Stimulated activated CD4-positive, alpha-beta T cell treated with anti-CD3 and anti-CD28 coated beads, Interleukin-1b, Interleukin-23, amount 100 ng/mL, for 1 hour (primary cell): ENCODE measurements at places on chromosomes 2 and 18.

DNA sequence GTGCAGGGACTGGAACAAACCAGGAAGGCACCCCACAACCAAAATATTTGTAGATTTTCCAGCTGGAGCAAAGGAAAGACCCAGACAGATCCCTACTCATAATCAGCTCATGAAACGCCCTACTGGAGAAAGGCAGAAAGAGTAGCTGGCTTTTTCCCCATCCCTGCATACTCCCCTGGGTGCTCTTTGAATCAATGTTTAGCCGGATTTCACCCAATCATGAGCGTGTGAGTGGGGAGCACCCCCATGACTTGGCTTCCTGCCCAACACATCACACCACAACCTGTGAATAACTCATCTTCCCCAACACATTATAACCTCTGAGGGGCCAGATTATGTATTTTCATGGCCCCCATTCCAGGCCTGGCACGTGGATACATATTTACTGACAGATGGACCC lies 35.1 kb upstream of the SLC14A1 start:
- DNase-seq = peak; percentile 19

DNA sequence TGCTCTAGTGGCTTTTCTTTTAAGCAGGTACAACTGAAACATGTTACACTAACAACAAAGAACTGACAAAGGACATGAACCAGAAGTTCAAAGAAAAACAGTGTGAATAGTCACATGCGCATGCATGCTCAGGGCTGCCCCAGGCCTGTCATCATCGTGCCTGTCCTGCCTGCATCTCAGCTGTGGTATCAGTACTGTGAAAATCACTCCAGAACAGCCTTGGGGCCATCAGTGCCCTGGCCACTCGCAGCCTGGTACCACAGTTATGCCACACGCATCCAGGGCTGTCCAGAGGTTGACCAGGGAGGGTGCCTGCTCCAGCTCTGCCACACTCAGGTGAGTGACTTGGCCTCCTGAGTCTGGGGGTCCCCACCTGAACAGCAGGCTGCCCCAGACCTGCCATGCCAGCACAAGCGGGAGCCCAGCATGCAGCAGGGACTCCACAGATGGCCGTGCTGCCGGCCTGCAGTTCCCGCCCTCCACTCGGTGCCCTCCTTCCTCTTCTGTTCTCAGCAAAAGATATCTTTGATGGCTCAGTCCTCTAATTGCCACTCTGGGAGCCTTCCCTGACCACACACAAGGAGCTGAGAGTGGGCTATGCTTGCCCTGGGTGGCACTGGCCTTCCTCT lies 12.3 kb downstream of the LIMS2 start:
- no peak for DNase-seq

DNA sequence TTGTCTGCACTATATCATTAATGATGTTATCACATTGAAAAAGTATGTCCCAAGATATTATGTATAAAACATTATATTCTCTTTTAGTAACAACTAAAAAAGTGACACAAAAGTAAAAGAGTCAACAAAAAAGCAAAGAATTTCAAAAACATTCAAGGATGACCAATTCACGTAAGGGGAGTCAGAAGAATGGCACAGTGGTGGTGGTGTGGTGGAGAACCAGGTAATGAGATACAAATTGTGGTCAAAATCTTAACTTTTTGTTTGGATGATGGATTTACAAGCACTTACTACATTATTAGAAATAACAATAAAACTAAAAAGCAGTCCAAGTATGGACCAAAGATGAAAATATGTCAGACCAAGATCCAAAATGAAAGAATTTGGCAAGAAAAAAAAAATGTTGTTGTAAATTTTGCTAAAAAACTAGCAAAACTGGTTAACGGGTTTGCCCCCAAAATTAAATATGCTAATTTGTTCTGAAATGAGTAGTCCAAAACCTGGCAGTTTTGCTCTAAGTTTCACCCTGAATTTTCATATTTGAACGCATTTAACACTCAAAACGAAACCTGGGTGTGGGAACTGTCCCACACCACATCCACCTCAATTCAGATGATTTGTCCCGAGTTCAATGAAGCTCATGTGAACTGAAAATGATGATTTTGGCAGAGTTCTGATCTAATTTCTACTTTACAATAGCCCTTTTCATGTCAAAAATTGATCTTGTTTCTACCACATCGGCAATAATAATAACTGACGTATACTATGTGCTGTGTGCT lies 135.8 kb downstream of the IKZF2 start:
- no peak for DNase-seq

- no peak for DNase-seq
Observed at GRCh38 chr18:65859075-65859474, 108.3 kb downstream of the CDH7 start.

- no peak for DNase-seq
Observed at GRCh38 chr18:56289381-56289780, 349.0 kb downstream of the TXNL1 start.

- DNase-seq = no peak
Observed at GRCh38 chr2:138724327-138724726, 55.9 kb downstream of the NXPH2 start.

DNA sequence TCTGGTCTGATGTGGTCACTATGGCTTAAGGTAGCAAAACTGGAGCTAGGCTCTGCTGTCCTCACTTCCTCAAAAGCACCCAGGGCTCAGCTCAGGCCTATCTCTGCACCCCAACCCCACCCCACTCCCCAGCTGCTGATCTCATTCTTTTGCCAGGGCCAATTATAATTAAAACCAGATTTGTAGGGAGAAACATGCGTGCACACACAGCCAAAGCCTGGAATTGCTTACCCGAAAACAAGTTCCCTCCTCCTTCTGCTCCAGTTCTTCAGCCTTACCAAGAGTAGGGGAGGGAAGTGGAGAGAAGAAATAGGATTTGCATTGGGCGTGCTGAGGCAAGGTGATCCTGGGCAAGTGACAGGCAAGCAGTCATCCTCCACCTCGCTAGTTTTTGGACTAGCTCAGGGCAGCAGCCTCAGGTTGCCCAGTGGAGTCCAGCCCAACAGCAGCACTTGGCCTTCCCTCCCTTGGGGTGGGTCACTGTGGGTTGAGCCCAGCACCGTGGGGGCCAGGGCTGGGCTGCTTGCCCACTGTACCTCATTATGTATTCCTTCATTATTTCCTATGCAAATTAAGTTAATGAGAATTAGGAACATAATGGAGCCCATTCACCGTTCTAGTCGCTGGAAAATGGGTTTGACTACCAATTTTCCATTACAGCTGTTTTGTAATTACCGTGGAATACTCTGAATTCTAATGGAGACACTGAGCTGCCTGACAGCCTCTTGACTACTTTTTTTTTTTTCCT lies 199.1 kb upstream of the CELF4 start:
- no peak for DNase-seq

- no peak for DNase-seq
Observed at GRCh38 chr18:3966642-3967358, 488.3 kb downstream of the DLGAP1 start.

DNA sequence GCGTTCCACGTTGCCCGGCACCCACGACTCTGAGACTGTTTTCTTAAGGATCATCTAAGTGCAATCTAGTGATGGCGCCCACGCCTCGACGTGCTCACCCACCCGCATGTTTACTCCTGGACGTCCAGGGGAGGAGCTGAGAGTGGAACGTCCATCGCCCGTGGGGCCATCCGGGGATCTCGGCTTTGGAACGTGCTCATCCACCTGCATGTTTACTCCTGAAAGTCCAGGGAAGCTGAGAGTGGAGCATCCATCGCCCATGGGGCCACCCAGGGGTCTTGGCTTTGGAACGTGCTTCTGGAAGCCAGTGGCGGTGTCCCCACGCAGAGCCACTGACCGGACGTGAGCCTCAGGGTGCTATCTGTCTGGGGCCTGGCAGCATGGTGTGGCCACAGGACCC lies 45.6 kb upstream of the SALL3 start:
- DNase-seq = no peak

GRCh38 chr2:57343391-57344006 lies 703.1 kb upstream of the VRK2 start:
- DNase-seq = no peak

DNA sequence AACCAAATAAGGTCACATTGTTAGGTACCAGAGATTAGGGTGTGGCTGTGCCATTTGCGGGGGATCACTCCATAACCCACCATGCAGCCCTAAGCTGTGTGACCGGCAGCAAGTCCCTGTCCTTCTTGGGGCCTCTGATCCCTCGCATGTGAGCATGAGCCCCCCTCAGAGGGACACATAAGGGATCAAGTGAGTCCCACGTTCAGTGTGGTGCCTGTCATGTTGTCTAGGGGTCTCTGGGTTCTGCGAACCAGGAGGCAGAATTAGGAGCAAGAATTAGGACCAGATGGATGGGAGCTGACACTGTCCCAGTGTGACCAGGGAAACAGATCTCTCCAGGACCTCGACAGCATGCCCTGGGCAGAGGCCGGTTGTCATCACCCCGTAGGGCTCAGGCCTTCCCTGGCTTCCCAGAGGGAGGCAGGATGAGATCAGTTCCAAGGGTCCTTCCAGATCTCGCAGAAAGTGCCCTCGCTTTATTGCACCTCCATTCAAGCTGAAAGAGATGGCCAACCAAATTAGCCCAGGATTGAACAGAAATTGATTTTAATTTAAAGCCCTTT lies 113.2 kb upstream of the OTOS start:
- no peak for DNase-seq

DNA sequence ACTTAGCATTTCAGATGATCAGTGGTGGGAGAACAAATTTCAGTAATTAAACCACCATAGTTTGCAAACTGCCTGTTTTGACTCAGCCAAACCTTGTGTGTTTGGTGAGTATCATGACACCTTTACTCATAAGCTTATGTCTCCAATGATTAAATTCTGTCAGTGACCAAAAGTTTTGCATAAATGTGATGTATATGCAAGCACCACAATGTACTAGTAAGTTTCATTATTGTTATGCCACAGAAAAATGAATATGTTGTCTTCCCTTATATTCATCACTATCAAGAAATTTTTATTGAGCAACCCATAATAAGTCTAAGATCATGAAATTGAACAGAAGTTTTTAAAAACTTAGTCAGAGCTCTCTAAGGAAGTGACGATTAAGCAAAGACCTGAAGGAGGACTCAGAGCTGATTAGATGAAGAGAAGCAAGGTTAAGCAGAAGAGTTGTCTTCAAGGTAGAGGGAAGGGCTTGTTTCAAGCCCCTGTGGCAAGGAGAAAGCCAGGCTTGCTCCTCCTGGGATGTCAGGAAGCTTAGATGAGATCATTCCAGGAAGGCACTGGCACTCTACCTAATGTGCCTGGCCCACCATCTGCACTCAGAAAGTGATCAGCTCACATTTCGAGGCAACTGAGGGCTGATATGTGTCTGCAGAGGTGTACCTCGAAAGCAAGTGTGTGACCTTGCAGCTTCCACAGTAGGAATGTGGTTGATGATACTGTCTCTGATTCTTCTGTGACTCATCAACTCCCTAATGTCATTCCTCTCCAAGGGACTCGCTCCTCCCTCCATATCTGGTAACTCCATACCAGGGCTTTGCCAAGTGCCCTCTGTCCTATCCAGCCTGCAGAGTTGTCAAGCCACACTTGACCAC lies 54.7 kb downstream of the KCTD18 start:
- no peak for DNase-seq
